ENCODE measurements at places on chromosomes 1 and 21.

DNA sequence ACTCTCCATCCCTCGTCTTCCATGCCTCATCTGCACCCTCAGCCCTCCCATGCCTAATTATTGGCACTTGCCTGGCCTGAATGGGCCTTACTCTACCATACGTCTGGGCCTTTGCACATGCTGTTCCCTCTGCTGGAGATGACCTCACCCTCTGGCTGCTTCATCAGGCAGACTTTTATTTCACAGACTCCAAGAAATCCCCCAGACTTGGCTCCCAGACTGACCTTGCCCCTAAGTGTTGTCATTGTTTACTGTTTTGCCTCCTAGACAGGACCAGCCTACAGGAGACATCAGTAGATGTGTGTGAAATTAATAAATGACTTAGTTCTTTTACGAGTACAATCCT, 5.2 kb upstream of the AHDC1 start:
- no peak for DNase-seq

DNA sequence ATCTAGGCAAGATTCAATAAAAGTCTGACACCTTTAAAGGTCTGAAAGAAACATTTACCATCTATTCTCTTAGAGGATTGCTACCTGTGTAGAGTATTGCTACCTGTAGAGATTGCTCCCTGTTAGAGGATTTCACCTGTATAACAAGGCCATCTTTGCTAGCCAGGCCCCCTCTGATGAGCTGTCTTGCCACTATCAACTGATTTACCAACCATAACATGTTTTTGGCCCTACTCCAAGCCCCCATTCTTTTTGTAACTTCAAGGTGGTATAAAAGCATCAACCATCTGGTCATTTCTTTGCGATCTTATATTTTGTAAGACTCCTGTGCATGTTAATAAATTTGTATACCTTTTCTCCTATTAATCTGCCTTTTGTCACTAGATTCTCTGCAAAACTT, 424.7 kb upstream of the CAMK1G start:
- DNase-seq = peak; percentile 17

GRCh38 chr1:77513839-77514763, 168.4 kb downstream of the ZZZ3 start:
- no peak for DNase-seq

DNA sequence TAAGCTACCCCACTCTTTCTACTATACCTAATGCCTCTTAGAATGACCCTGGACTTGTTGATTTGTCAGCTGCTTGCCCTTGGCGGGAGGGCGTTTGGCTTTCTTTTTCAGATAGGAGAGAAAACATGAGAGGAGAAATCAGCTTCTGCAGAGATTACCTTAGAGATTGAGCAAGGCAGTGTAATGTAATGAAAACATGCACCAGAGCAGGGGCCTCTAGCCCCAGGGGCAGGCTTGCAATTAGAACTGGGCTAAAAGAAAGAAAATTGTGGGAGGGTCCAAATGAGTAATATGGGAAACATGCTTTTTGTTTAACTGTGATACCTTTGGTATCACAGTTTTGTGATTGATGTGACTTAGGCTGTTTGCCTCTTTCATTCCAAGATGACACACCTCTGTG, 89.7 kb downstream of the PBX1 start:
- DNase-seq = no peak

DNA sequence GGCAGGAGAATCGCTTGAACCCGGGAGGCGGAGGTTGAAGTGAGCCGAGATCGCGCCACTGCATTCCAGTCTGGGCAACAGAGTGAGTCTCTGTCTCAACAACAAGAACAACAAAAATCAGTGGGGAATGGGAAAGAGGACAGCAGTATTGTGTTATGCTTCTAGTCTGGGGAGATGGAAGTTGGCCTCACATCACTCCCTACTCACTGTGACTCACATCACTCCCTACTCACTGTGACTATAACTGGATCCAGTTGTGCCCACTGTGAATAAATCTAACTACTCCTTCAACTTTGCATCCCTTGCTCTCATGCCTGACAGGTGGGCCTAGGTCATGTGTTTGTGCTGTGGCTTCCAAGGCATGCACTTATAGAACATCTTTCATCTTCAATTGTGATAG, 285.4 kb upstream of the USP24 start:
- DNase-seq = no peak

DNA sequence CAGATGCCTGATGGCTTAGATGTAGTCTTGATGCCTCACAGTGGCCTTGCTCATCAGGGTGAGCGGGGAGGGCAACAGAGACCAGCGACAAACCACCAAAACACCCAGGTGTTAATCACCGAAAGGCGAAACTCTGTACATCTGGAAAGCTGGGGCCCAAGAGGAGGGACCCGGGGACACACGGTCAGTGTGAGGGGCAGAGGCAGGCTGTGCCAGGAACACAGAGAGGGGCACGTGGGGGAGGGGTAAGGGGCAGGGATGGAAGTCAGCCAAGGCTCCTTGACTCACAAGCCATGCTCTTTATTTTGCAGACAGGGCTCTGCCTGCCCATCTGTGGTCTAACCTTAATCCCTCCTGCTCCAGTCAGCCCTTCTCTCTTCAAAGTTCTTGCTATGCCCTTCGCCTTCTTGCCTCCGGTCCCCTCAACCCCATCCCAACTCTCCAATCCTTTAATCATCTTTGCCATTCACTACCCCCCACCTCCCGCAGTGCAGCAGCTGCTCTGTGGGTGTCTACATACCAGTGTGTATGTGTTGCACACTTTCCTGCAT, 4.3 kb downstream of the MEF2D start:
- DNase-seq = peak; percentile 45

GRCh38 chr1:226725897-226726267, 13.2 kb downstream of the ITPKB start:
- no peak for DNase-seq

- DNase-seq = no peak
These were observed 18.2 kb upstream of the GNG5 start for GRCh38 chr1:84524590-84524989.

DNA sequence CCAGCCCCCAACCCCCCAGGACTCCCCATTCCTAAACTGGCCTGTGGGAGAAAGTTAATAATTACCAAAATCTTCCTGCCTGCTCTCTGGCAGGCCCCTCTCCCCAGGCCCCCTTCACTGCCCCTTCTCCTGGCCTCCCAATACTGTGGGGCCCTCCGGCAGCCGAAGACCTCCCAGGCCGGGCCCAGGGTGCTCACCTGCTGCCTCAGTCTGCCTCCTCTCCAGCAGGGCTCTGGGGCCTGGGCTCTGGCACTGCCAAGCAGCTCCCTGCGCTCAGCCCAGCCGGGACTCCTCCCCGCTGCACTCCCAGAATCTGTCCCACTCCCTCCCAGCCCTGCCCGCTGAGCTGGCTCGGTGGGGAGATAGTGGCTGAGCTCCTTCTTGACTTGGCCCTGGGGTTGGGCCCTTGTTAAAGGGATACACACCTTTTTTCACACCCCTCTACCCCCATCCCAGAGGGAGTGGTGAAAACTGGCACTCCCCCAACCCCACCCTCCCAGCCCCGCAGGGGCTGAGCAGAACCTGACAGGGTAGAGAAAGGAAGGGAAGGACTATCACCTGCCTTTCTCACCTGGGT, at the start of gene S100A16:
S100A16 (minus strand) TSS at position 383 of the 577 bp plus-strand sequence. CDS start 4,986 bp downstream, outside the sequence.
- DNase-seq = no peak

- no peak for DNase-seq
These were observed 93.6 kb downstream of the KIF14 start for GRCh38 chr1:200526709-200527612.

DNA sequence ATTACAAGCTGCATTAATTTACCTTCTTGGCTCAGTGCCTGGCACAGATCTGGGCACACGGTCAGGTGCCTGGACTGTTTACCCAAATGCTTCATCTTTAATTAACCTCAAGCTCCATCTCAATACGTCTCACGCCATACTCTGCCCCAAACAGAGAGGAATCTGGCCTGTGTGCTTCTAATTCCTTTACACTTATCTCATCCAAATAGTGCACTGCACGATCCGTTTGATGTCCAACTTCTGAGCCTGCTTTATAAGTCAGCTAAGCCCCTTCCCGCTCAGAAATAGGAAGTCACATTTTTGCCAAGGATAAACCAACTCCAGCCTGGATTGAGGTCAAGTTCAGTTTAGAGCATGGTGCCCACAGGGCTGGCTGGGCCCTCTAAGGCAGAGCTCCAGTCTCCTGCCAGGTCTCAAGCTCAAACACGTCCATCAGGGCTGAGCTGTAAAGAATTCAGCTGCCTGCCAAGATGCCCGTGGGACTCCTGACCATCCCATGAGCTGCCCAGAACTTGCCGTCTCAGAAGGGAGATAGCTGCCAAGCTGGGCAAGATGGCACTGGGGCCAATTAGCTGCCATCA, 233.5 kb downstream of the TRABD2B start:
- no peak for DNase-seq

DNA sequence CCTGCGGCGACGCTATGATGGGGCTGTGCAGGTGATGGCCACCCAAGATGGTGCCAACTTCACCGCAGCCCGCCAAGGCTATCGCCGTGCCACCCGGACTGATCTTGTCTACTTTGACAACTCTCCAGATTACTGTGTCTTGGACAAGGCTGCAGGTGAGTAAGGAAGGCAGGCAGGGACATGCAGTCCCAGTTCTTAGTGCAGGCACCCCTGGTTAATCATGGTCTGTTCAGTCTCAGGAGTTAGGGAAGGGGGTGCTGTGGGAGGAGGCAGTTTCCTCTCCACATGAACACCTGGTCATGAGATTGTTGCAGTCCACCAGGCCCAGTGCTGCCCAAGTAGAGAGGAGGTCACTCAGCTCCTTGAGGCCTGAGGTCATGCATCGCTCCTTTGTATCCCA, 8.5 kb downstream of the WNT2B start:
- no peak for DNase-seq

DNA sequence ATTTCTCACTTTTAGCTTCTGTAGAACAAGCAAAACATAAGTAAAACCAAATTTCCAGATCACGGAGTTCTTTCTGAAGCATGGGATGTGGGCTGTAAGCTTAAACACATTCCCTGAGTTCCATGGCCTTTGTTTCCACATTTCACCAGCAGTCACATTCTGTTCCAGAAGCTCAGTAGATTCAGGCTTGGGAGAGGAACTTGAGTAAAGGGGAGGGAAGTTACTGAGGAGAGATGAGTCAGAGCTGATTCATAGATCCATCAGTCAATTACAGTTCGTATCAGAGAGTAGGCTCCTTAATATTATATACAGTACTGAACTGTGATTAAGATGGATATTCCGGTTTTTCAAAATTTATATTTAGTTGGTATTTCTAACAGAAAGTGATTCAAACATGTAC, 614.3 kb downstream of the NCAM2 start:
- DNase-seq = no peak

GRCh38 chr1:52070704-52071103, 14.6 kb downstream of the BTF3L4 start:
- no peak for DNase-seq

GRCh38 chr1:92016720-92017316, 13.0 kb upstream of the EPHX4 start:
- no peak for DNase-seq

- DNase-seq = no peak
These were observed 52.1 kb upstream of the ETV3 start for GRCh38 chr1:157189986-157190982.

GRCh38 chr1:171985639-171986038, 144.3 kb downstream of the DNM3 start:
- DNase-seq = no peak

GRCh38 chr1:181947441-181947840, 114.1 kb downstream of the ZNF648 start:
- DNase-seq = no peak

GRCh38 chr1:110588991-110589390, 17.2 kb downstream of the KCNA2 start:
- DNase-seq = no peak

- DNase-seq = no peak
These were observed 86.2 kb upstream of the IRF2BP2 start for GRCh38 chr1:234696148-234696576.

DNA sequence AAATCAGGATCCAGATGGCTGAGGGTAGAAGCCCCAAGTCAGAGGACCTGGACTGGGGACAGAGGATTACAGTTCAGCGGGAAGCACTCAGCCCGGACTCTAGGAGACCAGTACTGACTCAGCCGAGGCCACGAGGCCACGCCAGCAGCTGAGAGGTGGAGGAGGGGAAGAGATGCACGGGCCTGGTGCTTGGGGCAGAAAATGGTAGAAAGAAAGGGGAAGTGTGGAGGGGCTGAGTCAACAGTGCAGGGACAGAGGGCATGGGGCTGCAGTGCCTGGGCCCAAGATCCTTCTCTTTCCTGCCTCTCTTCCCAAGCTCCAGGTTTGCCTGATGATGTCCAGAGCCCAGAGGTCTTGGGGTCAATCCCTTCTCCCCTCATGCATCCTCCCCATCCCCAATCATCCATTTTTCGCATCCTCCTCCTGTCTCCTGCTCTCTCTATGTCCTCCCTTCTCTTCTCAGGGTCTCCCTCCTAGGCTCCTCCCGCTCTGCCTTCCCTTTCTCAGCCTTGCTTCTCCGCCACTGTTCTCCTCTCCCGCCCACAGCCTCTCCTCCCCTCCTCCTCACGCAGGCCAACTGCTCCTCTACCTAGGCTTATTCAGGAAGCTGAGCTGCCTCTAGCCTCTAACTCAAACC, 7.7 kb downstream of the ARHGEF2 start:
- no peak for DNase-seq

- DNase-seq = no peak
These were observed 8.9 kb downstream of the CR2 start for GRCh38 chr1:207463021-207463420.

GRCh38 chr1:184929711-184930202, 44.6 kb downstream of the NIBAN1 start:
- no peak for DNase-seq

GRCh38 chr1:185894791-185895190, 160.6 kb downstream of the HMCN1 start:
- no peak for DNase-seq

DNA sequence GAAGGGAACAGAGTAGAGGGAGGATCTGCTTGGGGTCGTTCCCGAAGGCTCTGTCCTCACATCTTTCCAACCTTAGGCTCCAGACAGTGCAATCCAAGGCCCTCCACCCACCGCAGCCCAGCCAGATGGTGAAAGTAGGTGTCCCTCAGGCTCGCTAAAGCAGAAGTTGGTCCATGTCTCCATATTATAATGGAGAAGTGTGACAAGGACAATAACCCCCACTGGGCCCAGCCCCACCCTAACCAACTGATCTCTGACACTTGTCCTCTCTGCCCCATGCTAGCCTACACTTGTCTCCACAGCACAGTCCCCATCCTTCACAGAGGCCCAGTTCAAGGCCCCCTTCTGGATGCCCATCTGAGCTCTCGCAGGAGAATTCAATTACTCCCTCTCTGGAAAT, 48.7 kb downstream of the DMAP1 start:
- DNase-seq = no peak

DNA sequence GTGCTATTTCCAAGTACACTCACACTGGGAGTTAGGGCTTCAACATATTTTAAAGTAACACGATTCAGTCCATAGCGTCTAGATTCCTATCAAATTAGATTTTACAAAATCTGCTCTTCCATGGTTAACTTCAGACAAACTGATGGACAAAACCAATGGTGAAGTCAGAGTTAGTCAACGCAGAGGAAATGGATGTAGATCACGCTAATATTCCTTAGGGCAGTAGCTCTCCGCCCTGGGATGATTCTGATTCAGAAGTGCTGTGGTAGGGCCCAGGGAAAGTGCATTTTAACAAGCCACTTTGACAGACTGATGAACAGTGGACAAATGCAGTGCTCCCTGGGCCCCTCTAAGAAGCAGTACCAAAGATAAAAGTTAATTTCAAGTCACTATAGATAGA, 83.2 kb downstream of the HIVEP3 start:
- DNase-seq = no peak

GRCh38 chr1:37631036-37631435, 3.7 kb downstream of the RSPO1 start:
- DNase-seq = no peak

GRCh38 chr1:5814046-5814619, 178.1 kb downstream of the NPHP4 start:
- no peak for DNase-seq
